NCI-H1092 (cell line): ENCODE measurements at places on chromosomes 16 and 17.
A peak's percentile ranks its signal among the peaks of the same experiment; 100 is the strongest.

- DNase-seq, result peak; percentile 92
Observed at GRCh38 chr17:61335845-61336655, 63.6 kb upstream of the TBX2 start.

DNA sequence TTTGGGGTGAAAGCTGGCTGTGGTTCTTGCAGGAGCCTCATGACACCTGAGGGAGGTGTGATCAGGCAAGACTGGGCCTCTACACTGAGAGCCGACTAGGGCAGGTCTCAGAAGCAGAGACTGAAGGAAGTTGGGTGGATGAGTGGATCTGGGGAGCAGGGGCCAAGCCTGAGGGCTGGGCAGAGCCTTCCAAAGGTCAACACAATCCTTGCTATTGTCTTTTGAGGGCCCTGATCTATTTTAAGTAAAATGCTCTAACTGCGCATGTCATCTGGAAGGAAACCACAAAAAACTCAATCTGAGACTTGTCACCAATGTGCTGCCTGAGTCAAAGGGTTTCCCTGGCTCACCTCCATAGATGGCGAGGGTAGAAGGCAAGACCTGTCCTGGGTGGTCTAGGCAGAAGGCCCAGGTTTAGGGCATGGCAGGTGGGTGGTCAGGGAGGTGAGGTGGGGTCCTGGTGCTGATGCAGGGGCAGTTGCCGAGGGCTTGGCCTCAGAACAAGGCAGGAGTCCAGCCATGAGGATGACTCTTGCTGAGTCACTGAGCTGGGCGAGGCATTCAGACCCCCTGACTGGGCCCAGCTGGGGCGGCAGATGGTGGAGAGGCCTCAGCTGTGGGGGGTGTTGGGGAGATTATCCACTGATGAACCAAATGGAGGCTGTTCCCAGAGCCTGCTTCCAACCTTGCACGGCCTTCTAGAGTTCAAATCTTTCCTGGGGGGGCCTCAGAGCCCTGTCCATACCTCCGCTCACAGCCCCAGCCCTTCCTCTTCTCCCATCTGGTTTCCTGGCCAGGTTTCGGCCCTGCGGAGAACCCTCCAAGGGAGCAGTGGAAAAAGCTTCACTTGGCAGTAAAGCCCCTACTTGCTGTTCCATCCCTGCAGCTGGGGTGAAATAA lies 5.1 kb downstream of the MVP start:
- DNase-seq, result no peak

DNA sequence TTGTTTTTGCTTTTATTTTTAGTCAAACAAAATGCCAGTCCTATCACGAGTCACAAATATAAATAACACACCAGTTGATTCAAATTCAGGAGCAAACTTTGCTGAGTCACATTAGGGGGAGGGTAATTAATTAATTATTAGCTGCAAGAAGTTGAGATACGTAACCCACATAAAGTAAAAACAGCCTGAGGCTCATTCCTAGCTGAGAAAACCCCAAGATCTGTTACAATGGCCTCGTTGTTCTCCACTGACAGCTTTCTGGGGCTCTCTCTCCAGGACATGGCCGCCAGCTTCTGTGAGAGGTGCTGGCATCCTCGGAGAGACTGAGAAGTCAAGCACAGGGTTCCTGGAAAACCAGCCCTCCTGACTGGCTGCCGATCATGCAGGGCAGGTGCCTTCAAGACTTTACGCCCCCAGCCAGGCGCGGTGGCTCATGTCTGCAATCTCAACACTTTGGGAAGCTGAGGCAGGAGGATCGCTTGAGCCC lies 11.1 kb downstream of the RAB40B start:
- no peak for DNase-seq

- no peak for DNase-seq
Observed at GRCh38 chr17:6165806-6166205, 95.6 kb downstream of the WSCD1 start.

- DNase-seq, result no peak
Observed at GRCh38 chr17:35695613-35696012, 35.8 kb upstream of the RASL10B start.

DNA sequence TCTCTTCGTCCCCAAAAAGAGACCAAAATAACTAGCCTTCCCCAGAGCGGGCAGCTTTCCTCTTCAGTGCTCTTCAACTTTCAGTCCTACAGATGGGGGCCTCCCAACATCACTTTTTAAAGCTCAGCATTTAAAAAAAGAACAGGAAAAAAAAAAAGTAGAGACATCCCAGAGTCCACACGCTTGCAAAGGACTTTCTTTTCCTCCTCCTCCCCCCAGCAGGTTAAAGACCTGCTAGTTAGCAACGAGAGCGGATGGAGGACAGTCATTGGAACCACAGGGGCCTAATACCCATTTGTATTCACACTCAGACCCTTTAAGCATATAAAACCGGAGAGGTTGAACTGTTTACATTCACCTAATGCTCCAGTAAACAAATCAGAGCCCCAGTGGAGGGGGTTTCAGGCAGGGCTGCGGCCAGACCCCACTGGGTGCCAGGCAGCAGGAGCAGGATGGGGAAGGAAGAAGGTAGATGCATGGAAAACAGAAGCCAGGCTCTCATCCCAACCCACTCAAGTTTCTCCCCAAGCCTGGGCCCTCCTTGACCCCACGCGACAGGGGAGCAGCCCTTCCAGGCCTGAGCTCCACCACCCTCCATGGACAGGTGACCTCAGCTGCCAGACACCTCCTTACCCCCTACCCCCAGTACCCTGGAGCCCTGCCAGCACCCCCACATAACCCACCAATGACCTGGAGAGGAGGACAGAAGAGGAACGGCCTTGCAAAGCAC lies 15.2 kb downstream of the ZFHX3 start:
- no peak for DNase-seq

DNA sequence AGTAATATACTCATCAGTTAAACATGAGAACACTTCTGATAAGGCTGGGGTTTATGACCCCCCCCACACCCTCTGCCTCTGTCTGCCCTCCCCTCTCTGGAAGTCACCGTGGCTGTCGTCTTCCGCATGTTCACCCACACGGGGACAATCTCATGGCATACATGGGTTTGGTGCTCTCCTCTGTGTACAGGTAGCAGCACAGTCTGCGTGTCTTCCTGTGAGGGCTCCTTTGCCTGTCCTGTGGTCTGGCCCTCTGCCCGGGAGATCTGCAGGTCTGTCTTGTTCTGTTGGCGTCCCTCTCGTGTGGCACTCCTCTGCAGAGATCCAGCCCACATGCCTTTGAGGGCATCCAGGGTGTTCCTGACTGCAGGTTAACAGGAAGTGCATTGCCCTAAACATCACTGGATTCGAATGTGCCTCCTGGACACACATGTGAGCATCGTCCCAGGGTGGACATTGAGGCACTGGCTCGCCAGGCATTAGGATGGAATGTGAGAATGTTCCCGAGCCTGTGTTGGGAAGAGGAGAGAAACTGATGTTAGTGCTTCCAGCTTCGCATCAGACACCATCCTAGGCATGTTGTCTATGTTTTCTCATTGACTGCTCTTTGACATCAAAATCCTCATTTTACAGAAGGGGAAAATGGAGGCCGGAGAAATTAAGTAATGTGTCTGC lies 54.5 kb downstream of the NKD1 start:
- DNase-seq, result no peak

GRCh38 chr17:64125937-64126336 lies 4.0 kb downstream of the ERN1 start:
- no peak for DNase-seq

GRCh38 chr16:57004387-57005250 lies 15.3 kb downstream of the NLRC5 start:
- DNase-seq, result no peak

- no peak for DNase-seq
Observed at GRCh38 chr16:68644715-68645493, at the start of gene CDH3. Gene CDH3 (plus strand): TSS chr16:68645310. CDS start chr16:68645380, 70 bp downstream.

GRCh38 chr16:10522966-10523365 lies 57.4 kb downstream of the EMP2 start:
- DNase-seq, result no peak

DNA sequence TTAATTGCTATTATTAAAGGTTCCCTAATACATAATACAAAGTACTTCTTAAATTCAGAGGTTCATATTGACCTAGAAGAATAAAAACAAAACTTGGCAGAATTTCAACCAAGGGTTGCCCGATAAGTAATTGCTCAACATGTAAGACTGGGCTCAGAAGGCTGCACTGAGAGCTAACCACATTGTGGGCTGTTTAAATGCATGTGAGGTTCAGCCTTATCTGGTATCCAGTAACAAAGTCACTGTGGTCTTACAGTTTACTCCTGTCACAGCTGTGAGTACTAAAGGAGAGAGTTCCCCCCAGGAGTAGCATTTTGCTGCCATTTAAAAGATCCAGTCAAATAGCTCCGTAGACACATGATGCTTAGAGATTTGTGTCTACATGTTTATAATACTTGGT lies 1.6 kb upstream of the DHRS11 start:
- no peak for DNase-seq

DNA sequence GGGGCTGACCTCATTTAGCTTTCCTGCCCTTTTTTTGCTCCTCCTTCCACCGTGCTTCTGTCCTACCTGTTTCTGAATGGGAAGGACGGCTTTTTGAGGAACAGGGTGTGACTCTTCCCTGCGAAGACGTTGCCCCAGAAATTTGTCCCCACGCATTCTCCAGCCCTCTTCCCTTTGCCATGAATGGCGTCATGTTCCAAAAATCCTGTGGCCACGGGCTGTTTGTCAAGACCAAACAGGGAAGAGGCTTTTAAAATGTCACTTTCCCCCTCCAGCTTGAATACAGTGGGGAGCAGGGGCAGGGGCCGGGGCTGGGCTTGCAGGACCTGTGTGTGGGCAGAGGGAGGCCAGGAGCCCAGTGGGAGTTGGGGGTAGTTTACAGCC lies 13.9 kb downstream of the MPRIP start:
- DNase-seq, result no peak

DNA sequence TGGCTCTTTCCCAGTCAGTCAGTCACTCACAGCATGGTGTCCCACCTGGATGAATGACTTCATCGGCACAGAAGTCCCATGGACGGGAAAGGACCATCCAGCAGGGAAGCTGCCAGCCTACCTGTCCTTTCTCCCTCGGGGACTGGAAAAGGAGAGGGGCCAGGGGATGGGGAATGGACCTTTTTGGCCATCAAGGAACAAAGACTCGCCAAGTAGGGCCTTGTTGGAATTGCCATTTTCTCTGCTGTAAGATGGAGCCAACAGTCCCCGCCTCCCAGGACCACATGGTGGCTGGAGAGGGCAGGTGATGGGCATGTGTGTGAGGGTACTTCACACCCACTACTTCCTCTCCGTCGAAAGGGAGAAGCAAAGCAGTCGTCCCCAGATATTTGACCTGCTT lies 67.8 kb upstream of the LHX1 start:
- no peak for DNase-seq

GRCh38 chr17:75265614-75266315 lies 4.1 kb downstream of the MRPS7 start:
- no peak for DNase-seq

GRCh38 chr16:85173146-85173980 lies 61.1 kb upstream of the CIBAR2 start:
- no peak for DNase-seq

GRCh38 chr17:64259922-64260321 lies 3.1 kb downstream of the TEX2 start:
- no peak for DNase-seq
